Activated naive CD8-positive, alpha-beta T cell treated with anti-CD3 and anti-CD28 coated beads for 36 hours (primary cell): ENCODE measurements at places on chromosomes 3 and 15. TPM values are rescaled to one million over a fixed set of nuclear protein-coding genes. Genes with fewer than 3 reads are reported as not detected.

VEPH1 gene
- not detected for total RNA-seq

DNA sequence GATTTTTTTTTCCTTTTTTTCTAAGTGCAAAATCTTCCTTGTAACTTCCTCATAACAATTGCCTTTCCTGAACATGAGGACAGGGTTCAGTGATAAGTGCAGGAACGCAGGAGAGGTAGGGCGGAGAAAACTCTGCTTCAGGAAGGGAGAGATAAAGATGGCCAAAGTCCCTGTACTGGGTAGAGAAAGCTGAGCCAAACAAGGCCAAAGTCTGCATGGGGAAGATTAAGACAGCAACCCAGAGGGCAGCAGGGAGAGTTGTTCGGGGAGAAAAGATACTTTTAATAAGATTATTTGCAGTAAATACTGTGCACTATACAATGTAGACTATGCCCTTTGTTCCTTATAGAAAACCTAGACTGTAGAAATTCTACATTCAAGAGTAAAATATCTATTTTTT lies 55.4 kb upstream of the LRRFIP2 start:
- DNase-seq: no peak

- DNase-seq: no peak
Measured at GRCh38 chr3:174397848-174398247, 461.3 kb upstream of the NAALADL2 start.

DNA sequence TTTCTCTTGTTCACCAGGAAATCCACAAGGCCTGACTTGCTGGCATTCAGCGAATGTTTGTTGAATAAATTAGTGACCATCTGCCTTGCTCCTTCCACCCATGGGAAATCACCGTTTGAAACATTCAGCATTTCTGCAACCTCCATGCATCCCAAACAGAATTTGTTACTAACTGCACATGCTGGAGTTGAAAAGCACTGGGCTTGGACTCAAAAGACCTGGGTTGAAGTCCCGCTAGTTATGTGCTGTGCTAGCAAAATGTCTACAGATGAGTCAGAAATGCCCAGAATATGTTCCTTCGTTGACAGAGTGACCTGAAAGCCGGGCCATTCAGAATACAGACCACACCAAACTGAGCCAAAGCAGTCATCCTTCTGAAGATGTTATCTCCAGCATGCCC lies 144.6 kb downstream of the ALDH1A2 start:
- no peak for DNase-seq

SAMD7 gene
- total RNA-seq: not detected

DNA sequence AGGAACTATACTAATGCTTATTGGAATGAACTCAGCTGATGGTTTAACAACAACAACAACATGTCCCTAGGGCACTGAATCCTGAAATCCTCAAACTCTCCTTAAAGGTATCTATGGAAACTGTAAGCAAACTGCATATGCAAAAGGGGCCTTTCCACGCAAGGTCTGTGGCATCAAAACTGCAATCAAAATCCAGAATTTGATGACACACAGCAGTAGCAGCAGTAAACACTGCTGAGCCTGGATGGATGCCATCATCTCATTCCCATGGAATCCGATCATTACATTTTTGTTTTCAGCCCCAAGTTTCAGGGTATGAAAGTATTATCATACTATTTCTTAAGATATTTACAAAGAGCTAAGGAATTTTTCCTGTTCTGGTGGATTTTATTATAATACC lies 399.7 kb downstream of the VPS13C start:
- no peak for DNase-seq
